SW 1271 (cell line): ENCODE measurements at places on chromosomes 1 and 21.

DNA sequence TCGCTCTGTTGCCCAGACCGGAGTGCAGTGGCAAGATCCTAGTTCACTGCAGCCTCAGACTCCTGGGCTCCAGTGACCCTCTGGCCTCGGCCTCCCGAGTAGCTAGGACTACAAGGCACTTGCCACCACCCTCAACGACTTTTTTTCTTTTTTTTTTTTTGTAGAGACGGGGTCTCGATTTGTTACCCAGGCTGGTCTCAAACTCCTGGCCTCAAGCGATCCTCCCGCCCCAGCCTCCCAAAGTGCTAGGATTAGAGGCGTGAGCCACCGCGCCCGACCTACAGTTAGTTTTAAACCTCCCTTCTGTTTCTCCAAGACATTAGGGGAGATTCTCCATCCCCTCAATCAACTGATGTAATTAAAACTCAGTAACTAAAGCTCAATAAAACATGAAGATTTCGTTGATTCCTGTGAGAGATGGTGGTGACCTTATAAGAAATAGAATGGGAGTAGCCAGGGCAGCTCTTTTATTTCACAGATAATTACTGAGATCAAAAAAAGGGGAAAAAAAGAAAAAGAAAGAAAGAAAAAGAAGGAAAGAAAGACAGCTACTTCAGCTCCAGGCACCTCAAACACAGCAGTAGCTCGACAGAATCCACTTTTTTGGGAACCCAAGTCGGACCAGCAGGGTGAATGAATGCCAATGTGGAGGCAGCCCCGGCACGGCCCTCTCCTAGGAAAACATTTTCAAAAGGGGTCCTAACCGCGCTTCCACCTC, 598 bp downstream of the GON4L start:
- no peak for DNase-seq

- no peak for DNase-seq
These were observed 1.9 kb downstream of the TAL1 start for GRCh38 chr1:47229886-47230691.

GRCh38 chr21:18007121-18007520, 188.0 kb upstream of the C21orf91 start:
- DNase-seq: no peak

DNA sequence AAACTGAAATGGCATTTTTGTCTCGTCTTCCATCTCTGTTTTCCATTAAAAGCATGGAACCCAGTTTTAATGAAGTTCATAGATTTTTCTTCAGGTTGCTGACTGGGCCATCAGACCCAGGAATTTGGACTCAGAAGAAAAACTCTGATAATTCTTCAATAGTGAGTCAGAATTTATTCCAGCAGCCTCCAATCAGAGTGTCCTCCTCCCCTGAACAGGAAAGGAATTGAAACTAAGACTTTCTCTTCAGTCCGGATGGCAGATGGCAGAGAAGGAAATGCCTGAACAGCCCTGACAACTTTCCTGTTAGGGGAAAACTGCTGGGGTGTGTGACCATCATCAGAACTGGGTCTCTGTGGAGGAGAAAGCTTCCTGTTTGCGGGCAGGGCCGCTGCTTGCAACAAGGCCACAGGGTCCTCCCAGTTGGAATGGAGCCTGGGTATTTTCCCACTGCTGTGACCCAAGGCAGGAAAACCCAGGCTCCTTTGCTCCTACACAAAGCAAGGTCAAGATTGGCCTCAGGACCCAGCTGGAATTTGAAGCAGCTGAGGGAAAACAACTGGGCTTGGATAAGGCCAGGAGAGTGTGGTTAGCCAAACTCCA, 20.7 kb downstream of the CD34 start:
- DNase-seq: no peak

- DNase-seq: no peak
These were observed 10.7 kb downstream of the SLC9A1 start for GRCh38 chr1:27144049-27144748.

GRCh38 chr1:54397980-54398379, 8.2 kb downstream of the SSBP3 start:
- no peak for DNase-seq

- DNase-seq: no peak
These were observed 243.6 kb downstream of the SIPA1L2 start for GRCh38 chr1:232386294-232386693.

GRCh38 chr1:44244986-44245385, 31.7 kb downstream of the DMAP1 start:
- DNase-seq: no peak

DNA sequence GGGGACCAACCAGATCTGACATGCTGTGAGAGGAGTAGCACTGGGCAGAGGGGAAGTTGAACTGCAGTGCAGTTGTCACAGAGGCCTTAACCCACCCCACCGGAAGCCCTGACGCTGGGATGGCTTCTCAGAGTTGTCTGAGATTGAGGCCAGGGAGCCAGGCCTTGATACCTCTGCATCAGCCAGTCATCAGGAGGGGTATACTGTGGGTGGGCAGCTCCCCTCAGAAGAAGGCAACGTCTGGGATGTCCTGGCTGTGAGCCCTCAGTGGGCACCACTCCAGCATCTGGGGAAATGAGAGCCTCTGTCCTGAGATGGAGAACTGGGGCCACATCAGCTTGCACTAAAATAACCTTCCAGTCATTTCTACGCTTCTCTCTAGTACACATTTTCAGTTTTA, 47.9 kb upstream of the BCAR3 start:
- DNase-seq: no peak

- DNase-seq: no peak
These were observed 16.4 kb upstream of the CAPN2 start for GRCh38 chr1:223695941-223696340.

DNA sequence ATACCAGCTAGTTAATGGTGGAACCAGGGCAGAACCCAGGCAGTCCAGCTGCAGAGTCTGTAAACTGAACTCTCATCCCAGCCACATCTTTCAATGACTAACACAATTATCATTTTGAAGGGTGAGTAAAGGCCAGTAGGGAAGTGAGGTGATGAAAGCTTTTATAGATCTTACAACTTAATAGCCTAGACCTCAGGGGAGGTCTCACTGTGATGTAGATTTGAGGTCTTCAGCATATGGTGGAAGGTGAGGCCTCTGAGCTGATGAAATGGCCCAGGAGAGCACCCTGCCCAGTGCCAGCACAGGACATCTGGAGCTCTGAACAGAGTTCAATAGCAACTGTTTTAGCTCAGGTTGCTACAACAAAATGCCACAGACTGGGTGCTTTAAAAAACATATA, 44.8 kb upstream of the POU2F1 start:
- DNase-seq: no peak

- no peak for DNase-seq
These were observed 18.2 kb upstream of the CDK18 start for GRCh38 chr1:205486258-205486657.

DNA sequence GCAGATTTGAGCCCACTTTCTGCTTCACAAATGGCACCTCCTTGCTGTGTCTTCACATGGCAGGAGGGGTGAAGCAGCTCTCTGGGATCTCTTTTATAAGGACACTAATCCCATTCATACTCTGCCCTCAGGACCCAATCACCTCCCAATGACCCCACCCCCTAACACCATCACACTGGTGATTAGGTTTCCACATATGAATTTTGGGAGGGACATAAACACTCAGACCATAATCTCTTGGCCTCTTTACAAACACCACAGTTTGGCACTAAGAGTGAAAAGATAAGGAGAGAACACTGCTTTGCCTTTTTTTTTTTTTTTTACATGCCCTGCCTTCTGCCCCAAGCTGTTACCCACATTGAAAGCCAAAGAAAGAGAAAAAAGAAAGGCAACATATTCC, 166.2 kb upstream of the NFIA start:
- DNase-seq: no peak

DNA sequence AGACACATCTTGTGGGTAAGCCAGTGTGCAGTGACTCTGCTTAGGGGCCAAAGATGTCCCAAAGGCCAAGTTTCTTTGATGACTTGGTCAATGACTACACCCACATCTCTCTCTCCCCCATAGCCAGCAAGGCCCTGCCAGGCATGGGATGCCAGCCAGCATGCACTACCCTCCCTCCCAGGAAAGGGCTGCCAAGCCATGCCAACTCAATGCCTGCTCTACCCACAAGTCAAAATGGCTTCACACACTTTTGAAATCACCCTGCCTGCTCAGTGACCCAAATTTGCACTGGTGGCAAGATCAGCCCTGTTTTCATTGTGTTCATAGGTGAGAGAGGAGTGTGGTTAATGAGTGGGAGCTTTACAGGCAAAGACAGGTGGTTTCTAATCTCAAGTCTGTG, 112.5 kb downstream of the MATN1 start:
- DNase-seq: no peak

- DNase-seq: no peak
These were observed 15.8 kb upstream of the TRIM63 start for GRCh38 chr1:26083208-26083607.

DNA sequence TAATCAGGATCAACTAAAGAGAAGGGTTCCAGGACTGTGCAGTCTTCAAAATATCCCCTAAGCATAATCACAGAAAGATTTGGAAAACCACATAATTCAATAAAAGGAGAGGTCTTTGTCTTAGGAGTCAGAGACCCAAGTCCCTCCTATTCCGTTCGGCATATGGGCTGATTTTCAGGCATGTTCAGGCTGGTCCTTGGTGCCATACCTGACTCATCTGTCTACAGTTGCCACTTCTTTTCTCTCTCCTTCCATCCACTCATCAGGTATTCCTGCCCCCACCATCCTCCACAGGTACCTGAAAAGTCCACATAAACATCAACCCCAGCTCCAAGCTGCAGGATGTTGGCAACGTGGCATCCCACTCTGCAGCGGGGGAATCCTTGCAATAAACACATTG, 29.7 kb upstream of the RPL11 start:
- no peak for DNase-seq

- no peak for DNase-seq
These were observed 92.9 kb downstream of the SLC45A1 start for GRCh38 chr1:8410791-8411190.

DNA sequence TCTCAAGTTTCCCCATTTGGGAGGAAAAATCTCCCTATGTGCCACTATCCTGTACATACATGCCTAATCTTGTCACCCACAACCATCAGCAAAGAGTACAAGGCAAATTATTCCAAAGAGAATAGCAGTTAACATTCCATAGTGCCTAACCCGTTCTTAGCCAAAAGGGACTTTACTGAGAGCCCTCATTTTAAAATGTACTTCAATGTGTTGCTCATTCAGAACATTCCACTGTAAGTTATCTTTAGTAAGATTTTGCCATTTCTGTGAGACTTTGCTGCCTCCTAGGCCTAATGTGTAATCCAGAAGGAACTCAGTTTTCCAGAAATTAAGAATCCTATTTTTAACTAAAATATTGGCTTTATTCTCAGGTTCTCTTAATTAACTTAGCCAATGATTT, 11.3 kb upstream of the MRPL55 start:
- DNase-seq: no peak

DNA sequence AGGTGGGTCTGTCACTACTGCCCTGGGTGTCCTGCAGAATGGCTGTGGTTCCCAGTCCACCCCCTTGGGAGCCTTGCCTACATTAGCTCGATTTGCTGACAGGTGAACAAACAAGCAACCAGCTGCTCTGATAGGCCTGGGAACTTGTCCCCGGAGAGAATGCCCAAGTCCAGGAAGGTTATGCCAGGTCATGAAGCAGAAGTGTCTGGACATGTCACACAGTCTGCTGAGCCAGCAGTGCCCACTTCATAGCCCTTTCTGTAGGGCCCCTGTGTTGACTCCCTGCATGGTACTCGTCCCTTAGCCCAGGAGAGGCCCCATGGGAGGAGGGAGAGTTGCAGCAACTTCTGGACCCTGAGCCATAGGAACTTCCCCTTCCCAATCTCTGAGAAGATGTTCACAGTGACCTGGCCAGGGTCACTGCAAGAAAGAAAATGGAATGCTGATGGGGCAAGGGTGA, 31.0 kb downstream of the UCK2 start:
- DNase-seq: no peak

GRCh38 chr1:240169188-240169587, 77.5 kb downstream of the FMN2 start:
- DNase-seq: no peak

DNA sequence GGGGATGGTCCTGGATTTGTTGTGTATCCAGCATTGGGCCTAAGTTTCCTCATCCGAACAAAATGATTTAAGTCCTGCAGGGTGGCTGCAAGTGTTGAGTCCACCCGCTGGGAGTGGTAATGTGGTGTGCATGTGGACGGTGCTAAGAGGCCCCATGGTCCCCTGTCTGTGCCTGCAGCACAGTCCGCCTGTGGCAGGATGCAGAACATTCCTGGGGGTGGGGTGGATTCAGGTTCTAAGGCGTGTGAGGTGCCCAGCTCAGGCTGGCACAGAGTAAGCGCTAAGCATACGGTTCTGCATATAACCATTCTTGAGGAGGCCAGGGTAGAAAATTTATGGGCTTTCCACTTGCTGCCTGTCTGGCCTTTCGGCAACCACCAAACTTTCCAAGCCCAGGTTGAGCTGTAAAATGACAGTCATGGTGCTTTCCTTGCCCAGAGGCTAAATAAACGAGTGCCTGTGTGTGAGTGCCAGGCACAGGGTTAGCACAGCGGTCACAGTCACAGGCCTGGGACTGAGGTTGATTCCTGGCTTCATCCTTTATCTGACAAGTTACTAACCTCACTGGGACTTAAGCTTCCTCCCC, 30.7 kb downstream of the SLC2A1 start:
- no peak for DNase-seq

- peak; percentile 88 for DNase-seq
These were observed 3.7 kb downstream of the GJB4 start for GRCh38 chr1:34763142-34763781.

GRCh38 chr1:10967090-10967489, 45.4 kb upstream of the TARDBP start:
- no peak for DNase-seq

DNA sequence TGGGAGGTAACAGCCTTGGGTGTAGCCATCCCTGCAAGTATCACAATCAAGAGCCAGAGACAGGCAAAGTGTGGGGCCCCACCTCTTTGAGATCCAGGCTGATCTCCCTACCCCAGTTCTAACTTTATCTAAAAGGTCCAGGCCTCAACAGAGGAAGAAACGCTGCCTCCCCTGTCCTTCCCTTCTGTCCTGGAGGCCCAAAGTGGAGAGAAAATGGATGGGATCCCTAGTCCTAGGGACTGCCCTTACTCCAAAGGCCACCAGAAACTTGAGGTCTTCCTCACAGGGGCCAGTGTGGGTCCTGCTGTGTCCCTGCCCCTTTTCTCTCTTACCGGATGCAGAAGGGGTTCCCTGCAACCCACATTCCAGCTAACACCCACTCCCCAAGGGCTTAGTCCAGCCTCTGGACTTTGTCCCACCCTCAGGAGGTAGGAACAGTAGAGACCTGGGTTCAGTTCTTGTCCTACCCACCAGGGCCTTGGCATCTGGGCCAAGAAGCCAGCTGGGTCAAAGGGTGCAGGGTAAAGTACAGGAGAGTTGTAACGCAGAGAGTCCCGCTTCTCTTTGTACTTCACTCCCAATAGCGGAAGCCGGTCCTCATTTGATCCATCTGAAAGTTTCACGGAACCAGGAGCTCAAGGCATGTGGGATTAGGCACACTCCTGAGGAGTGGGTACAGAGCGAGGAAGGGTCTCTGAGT, 1.9 kb downstream of the HDGF start:
- DNase-seq: no peak

GRCh38 chr1:160367934-160368923, 1.4 kb downstream of the NHLH1 start:
- DNase-seq: no peak

GRCh38 chr1:206502812-206503211, 4.5 kb upstream of the RASSF5 start:
- DNase-seq: no peak
